Inflammatory macrophage (primary cell): ENCODE measurements at places on chromosomes 12 and 14.

DNA sequence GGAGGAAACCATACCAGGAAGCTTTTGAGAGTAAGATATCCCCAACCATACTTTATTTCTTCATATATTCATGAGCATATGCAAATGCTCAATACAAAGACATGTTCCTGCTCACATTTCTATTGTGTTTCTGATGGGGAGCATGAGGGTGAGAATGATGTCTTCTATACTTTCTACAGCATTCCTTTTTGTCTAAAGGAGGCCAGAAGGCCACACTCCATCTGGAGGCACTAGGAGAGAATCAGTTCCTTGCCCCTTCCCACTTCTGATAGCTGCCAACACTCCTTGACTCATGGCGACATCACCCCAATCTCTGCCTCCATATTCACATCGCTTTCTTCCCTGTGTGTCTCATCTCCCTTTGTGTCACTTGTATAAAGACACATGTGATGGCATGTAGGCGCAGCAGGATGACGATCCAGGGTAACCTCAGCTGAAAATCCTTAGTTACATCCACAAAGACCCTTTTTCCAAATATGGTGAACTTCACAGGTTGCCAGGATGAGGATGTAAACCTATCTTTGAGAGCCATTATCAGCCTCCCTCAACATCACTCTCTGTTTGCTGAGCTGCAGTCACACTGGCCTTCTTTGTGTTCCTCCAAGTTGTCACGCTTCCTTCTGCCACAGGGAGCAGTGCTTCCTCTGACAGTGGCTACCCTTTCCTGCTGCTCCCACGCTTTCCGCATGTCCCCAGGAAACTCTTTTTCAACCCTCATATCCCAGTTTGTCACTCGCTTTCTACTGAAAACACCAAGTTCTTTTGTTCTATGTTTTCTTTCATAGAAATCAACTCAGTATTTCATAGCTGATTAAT, 96.9 kb downstream of the STXBP6 start:
- no peak for DNase-seq

GRCh38 chr12:100995771-100996170, 201.2 kb downstream of the ANO4 start:
- no peak for DNase-seq

GRCh38 chr12:12686472-12686871, 9.5 kb downstream of the GPR19 start:
- DNase-seq: no peak

- no peak for DNase-seq
Measured at GRCh38 chr14:77554816-77555599, 56.4 kb upstream of the ISM2 start.

- DNase-seq: no peak
Measured at GRCh38 chr14:90072350-90072749, 10.6 kb downstream of the KCNK13 start.

- DNase-seq: no peak
Measured at GRCh38 chr12:45227316-45228067, 11.6 kb downstream of the ANO6 start.

DNA sequence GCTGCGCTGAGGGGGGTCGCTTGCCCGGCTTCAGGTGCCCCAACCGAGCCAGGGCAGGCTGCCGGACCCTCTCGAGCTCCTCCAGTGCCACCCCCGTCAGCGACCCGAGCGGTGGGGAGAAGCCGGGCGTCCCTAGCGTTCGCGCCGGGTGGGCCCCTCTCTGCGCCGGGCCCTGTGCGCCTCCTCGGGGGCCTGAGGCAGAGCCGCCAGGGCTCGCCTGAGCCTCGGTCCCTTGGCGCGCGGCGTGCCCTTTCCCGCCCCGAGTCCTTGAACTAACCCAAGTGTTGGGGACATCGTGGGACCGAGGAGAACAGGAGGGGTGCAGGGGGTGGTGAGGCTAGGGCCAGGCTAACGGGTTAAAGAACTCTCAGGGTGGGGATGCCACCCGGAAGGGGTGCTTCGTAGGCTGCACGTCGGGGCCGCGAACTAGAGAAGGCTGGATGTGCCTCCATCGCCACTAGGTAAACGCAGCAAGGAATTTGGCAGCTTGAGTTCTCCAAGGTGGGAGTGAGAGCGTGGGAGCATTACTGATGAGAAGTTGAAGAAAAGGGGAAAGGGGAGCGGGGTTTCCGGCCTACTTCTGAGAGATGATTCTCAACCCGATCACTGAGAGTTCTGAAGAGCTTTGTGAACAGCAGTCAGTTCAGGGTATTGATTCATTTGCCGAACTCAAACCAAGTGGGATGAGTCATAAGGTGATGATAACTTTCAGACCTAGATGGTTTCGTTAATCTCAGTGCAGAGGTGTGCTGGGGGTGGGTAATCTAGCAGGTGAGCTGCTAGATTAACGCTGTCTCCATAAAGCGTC, 618 bp downstream of the RNF34 start:
- peak; percentile 20 for DNase-seq

- no peak for DNase-seq
Measured at GRCh38 chr12:44833561-44833960, 42.6 kb downstream of the NELL2 start.

GRCh38 chr12:124519746-124520145, 47.7 kb downstream of the NCOR2 start:
- no peak for DNase-seq

- no peak for DNase-seq
Measured at GRCh38 chr12:100427078-100427477, 46.6 kb upstream of the NR1H4 start.

DNA sequence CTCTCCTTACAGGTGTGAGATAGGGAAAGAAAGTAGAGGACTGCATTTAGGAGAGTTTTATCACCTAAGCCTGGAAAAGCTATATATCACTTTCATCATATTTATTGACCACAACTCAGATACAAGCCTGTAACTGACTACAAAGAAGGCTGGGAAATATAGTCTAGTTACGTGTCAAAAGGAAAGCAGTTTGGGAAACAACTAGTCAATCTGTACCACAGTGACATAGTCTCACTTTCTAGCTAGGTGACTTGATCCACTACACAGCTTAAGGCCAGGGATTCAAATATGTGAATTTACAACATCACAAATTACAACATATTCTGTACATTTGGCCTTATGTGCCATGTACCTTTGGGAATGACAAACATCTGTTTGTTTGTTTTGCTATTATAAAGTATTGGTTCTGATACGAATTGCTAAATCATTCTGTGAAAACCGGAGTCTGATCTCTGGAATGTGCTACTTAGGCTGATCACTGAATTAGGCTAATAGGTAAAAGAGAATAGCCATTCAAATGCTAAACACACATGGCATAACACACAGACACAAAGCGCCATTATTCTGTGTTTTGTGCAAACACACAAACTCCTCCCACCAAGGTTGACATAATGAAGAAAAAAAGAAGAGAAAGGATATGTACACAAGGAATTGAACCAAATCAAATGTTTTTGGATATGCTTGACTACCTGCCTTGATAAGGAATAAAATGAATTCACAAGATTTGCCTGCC, 279.8 kb downstream of the DUSP6 start:
- no peak for DNase-seq

- no peak for DNase-seq
Measured at GRCh38 chr12:76462668-76463224, 96.8 kb downstream of the OSBPL8 start.

DNA sequence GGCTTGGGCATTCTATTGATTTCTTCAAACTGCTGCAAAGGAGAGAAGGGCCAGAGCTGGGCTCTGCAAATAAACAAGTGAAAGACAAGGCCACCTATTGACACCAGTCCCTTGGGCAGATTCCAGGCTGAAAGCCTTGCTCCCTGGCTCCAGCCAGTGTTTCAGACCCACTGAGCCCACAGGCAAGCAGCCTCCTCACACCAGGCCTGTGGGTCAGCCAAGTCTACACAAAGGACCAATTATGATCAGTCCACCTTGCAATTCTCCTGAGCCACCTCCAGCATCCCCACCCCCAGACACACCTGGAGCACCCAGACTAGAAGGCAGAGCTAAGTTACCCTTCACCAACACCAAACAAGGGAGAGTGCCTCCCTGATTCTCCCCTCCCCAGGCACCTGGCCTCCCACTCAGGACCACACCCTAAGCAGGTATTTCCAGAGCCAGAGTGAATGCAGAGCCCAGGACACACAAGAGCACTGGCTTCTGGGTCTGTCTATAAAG, 13.8 kb downstream of the ACTN1 start:
- no peak for DNase-seq

GRCh38 chr14:47675466-47676314, at the start of gene MDGA2:
MDGA2 (minus strand) TSS chr14:47675605.
- no peak for DNase-seq

GRCh38 chr14:51182131-51182565, 57.9 kb upstream of the TMX1 start:
- DNase-seq: no peak

DNA sequence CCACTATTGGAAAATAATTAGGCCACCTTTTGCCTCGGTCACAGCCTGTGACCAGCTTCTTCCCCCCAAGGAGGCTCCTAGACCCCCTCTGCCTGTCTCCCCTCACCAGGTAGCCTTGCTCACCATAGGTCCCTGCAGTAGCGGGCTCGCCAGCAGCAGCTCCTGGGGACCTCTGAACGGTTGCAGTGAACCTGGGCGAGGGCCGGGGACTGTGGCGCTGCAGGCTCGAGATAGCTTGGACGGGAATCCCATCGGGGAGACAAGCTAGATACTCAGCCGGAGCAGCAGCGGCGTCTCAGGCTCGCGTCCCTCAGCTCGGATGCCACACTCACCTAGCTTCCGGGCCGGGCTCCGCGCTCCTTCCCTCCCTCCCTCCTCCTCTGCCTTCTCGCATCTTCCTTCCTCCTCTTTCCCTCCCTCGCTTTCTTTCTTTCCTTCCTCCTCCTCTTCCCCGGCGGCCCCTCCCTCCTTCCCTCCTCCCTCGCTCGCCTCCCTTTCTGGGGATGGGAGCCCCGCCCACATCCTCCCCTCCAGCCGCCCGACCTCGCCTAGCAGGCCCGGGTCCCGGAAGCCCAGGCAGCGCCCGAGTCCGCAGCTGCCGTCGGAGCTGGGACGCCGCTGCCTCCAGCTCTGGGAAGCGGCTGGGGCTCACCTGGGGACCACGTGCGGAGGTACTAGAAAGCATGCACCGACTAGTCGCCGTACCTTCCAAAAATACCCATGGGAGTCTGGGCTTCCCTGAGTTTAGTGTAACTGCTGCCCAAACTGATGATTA, at the start of gene BMP4:
TSS of gene BMP4 (minus strand) at position 399 of the 775 bp plus-strand sequence. CDS start 4,603 bp downstream, outside the sequence.
- DNase-seq: no peak

DNA sequence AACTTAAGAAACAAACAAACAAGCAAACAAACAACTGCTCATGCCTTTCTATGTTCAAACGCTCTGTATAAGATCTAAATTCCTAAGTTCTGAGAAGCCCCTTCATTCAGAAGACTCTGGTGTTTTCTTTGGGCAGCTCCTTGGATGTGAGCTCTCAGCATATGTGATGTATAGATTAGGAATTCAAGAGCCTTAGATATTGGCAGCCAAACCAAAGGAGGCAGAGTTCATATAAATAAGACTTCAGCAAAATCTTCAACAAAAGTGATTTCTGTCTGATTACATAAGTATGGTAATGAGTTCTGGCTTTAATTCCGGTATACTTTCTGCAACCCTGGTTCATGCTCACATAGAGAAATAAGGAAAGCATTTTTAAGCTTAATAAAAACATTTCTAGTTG, 145.6 kb downstream of the DYRK2 start:
- DNase-seq: no peak

GRCh38 chr14:61564618-61565091, 130.7 kb upstream of the HIF1A start:
- peak; percentile 36 for DNase-seq

GRCh38 chr14:94833633-94834032, 63.7 kb upstream of the GSC start:
- no peak for DNase-seq

GRCh38 chr12:45732250-45732649, 2.7 kb downstream of the ARID2 start:
- no peak for DNase-seq

DNA sequence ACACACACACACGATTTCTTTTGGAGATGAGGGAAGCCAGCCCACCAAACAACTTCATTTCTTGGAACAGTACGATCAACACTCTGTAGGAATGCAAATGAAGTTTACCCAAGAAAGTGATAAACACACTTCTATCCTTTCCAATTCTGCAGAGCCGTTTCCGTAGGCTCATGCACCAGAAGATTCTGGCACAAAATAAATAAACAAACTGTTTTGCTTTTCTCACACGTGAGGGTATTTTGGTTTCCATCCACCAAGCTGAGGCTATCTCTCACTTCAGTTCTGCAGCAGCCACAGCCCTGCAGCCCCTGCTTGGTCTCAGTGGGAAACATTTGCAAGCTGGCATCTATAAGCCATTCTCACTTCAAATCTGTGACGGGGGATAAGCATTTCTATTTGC, 15.3 kb upstream of the TSPAN11 start:
- no peak for DNase-seq

- DNase-seq: no peak
Measured at GRCh38 chr12:114741940-114742339, 58.0 kb upstream of the TBX3 start.

DNA sequence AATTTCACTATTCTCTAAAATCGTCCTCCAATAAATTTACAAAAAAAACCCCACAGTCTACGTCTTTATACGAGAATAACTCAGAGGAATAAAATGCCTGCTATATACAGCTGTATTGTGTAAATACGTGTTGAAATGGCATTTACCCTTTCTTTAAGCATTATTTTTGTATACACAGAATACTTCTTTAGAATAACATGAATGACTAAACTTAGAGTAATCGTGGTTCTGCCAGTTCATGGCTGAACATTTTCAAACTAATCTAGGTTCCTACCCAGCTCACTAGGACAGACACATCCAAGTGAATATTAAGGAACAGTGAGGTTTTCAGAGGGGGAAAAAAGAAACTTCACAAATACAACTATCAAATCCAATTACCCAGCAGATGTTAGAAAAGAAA, 24.6 kb downstream of the DICER1 start:
- DNase-seq: no peak

DNA sequence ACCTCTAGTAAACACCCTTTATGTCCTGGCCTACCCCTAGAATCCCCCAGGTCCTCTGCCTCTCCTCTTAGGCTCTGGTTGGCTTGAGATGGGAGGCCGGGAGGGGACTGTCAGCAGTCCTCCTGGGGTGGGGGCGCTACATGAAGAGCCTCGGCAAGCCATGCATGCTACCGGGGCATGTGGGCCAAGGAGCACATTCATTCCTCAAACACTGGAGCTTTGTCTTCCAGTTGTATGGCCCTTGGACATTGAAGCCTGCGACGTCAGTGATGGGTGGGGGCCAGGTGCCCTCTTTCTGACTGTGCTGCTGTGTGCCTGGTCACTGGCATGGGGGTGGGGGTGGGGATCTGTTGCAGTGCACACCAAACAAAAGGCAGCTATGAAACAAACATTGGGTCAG, 15.8 kb upstream of the CELA1 start:
- DNase-seq: no peak

- DNase-seq: no peak
Measured at GRCh38 chr14:90661866-90662265, 154.4 kb downstream of the TTC7B start.
